ENCODE measurements at places on chromosomes 6 and 20. TPM values are rescaled to one million over a fixed set of nuclear protein-coding genes. Genes with fewer than 3 reads are reported as not detected.
A peak's percentile ranks its signal among the peaks of the same experiment; 100 is the strongest.

GRCh38 chr6:136677822-136678221, 114.5 kb downstream of the MAP3K5 start:
- H3K4me3 ChIP-seq = no peak overlapping the region
- no peaks in the 10 kb centered on the region for H3K4me1 ChIP-seq
- no peak overlapping the region for H3K27ac ChIP-seq
- H3K27me3 ChIP-seq = no peaks in the 10 kb centered on the region
- DNase-seq = no peak

The HLA-DRB5 gene
- total RNA-seq = not detected

DNA sequence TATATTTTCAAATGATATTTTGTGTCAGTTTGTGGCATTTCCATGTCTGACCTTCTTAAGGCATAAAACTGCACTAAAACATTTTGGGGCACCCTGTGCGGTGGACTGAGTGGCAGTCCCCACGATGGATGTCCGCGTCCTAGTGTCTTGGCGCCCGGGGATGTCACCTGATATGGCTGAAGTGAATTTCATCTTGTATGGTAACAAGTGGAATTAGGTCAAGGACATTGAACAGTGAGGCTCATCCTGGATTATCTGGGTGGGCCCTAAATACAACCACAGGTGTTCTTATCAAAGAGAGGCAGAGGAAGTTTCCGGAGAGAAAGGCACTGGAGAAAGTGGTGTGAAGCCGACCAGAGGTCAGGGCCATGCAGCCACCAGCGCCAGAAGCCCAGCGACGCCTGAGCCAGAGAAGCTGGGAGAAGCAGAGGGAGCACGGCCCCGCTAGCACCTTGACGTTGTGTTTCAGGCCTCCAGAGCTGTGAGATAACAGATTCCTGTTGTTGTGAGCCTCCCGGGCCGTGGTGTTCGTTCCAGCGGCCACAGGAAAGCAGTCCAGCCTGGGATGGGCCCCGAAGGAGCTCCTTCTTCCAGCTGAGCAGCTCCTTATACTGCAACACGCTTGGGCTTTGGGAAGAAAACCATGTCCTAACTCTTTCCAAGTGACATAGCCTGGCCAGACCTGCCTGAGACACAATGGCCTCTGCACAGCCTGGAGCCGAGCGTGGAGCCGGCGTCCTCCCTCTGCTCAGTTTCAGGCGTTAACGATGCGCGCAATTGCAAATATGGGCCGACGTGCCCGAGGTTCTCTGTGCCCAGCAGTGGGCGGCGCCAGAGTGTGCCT, 22.5 kb downstream of the THBS2 start:
- H3K4me3 ChIP-seq = no peak overlapping the region
- no peak for DNase-seq
- no peaks in the 10 kb centered on the region for H3K27me3 ChIP-seq
- peaks cover 66% of the 10 kb centered on the region for H3K36me3 ChIP-seq
- H3K27ac ChIP-seq = no peak overlapping the region
- no peaks in the 10 kb centered on the region for H3K4me1 ChIP-seq

DNA sequence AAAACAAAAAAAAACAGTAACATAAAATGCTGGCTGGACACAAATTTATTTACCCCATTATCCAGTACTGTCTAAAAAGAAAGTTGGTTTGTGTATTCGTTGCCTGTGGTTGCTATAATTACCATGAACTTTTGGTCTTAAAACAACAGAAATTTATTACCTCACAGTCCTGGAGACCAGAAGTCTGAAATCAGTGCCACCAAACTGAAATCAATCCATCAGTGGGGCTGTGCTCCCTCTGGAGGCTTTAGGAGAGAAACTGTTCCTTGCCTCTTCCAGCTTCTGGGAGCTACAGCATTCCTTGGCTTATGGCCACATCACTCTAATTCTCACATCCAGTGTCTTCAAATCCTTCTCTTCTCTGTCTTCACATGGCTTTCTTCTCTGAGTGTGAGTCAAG, 79.4 kb downstream of the SNX5 start:
- H3K36me3 ChIP-seq = peaks cover 25% of the 10 kb centered on the region
- no peak for DNase-seq
- no peaks in the 10 kb centered on the region for H3K27me3 ChIP-seq
- H3K4me1 ChIP-seq = no peaks in the 10 kb centered on the region

The OR2J2 gene
- not detected for total RNA-seq

- no peaks in the 10 kb centered on the region for H3K4me1 ChIP-seq
- H3K4me3 ChIP-seq = no peak overlapping the region
These were observed 21.7 kb downstream of the UBD start for GRCh38 chr6:29537714-29538403.

- no peaks in the 10 kb centered on the region for H3K27me3 ChIP-seq
These were observed 34.5 kb upstream of the NOL4L start for GRCh38 chr20:32619586-32619985.

DNA sequence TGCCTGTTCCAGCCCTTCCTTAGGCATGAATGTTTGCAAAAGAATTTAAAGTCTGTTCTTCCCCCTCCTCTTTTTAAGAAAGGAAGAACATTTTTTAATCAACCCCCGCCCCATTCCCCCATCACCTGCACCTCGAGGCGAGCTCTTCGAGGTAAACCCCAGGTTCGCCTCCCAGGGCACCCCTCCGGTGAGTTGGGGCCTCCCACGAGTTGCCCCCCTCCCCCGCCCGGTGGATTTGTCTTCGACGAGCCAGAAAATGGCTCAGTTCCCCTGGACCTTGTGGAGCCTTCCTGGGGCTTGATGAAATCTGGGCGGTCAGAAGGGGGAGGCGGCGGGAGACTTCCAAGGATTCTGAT, 256 bp upstream of the OVOL2 start:
- no peak overlapping the region for H3K27ac ChIP-seq
- H3K36me3 ChIP-seq = no peaks in the 10 kb centered on the region
- peaks cover 29% of the 10 kb centered on the region for H3K4me1 ChIP-seq
- peak overlapping the region; percentile 73 for H3K4me3 ChIP-seq
- peaks cover 33% of the 10 kb centered on the region for H3K27me3 ChIP-seq

GRCh38 chr6:15533379-15534026, 129.3 kb downstream of the DTNBP1 start:
- no peak overlapping the region for H3K4me3 ChIP-seq
- DNase-seq = no peak
- H3K27ac ChIP-seq = no peak overlapping the region

DNA sequence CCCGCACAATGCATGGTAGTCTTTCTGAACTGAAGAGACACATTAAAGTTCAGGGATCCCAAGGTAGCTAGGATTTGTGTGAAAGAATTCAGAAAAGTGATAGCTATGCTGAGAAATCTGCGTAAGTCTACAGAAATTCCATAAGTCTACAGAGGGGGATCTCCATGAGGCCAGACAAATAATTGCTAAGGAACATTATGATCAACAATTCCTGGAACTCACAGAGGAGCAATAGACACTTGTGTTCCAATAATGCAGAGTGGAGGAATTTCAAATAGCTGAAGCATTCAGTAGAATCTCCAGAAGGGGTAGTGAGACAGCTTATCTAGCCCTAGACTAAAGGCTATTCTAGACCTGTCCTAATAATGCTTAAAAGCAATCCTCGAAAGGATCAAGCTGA, 315.7 kb upstream of the ECI2 start:
- H3K4me1 ChIP-seq = no peaks in the 10 kb centered on the region
- no peak for DNase-seq
- H3K36me3 ChIP-seq = peaks cover 8% of the 10 kb centered on the region
- peaks cover 9% of the 10 kb centered on the region for H3K27me3 ChIP-seq

- no peaks in the 10 kb centered on the region for H3K36me3 ChIP-seq
- no peak for DNase-seq
- H3K4me3 ChIP-seq = no peak overlapping the region
- peaks cover 5% of the 10 kb centered on the region for H3K4me1 ChIP-seq
These were observed 589.8 kb downstream of the RNF144B start for GRCh38 chr6:18976966-18977365.

- peak overlapping the region; percentile 95 for H3K27ac ChIP-seq
- H3K36me3 ChIP-seq = peaks cover 17% of the 10 kb centered on the region
- H3K4me3 ChIP-seq = peak overlapping the region; percentile 36
These were observed 5.8 kb downstream of the CITED2 start for GRCh38 chr6:139368661-139369060.

The DSP gene
- 77.0 TPM for total RNA-seq

The CALHM5 gene
- total RNA-seq = 0.07 TPM

- no peak for DNase-seq
- peaks cover under 1% of the 10 kb centered on the region for H3K36me3 ChIP-seq
- H3K27ac ChIP-seq = no peak overlapping the region
- H3K4me3 ChIP-seq = no peak overlapping the region
These were observed 20.7 kb upstream of the DCDC2 start for GRCh38 chr6:24378473-24379097.

GRCh38 chr20:46055269-46055668, 26.3 kb downstream of the SLC12A5 start:
- H3K4me3 ChIP-seq = no peak overlapping the region
- H3K27me3 ChIP-seq = peaks cover 71% of the 10 kb centered on the region
- no peak for DNase-seq
- H3K36me3 ChIP-seq = no peaks in the 10 kb centered on the region
- peaks cover 18% of the 10 kb centered on the region for H3K4me1 ChIP-seq

DNA sequence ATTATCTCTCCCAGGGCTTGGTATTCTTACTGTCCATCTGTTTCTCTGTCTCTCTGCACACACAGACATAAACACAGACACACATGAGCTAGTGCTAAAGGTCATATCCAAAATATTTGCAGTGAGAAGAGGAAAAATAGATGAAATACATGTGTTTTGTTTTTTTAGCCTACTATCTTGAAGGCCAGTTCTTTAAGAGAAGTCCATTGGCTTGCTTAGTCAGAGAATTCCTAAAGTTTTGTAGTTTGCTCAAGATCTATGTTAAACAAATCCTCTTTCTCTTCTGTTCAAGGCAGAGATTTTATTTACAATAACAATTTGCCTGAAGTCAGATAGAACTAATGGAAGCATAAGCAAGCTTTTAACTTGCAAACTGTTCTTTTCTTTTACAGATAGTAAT, 120.0 kb upstream of the AKIRIN2 start:
- DNase-seq = no peak
- H3K36me3 ChIP-seq = no peaks in the 10 kb centered on the region
- no peaks in the 10 kb centered on the region for H3K4me1 ChIP-seq
- no peak overlapping the region for H3K27ac ChIP-seq

DNA sequence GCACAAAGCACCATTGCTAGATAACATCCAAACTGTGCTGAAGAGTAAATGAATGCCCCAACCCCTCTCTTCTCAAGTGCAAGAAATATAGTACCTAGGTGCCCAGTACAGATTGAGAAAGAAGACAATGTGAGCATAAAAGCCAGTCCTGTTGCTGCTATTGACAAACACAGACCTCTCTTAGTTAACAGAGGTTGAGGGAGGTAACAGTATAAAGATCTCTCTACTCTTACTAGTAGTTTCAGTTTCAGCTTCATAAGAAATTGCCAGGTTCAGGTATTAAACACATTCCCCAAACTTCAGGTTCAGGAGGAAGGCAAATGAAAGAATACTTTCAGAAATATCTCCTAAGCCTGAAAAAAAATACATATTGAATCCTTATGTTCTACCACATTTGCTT, 31.4 kb downstream of the TBC1D32 start:
- H3K4me1 ChIP-seq = no peaks in the 10 kb centered on the region
- no peak for DNase-seq
- H3K27ac ChIP-seq = no peak overlapping the region
- peaks cover 3% of the 10 kb centered on the region for H3K36me3 ChIP-seq
- no peaks in the 10 kb centered on the region for H3K27me3 ChIP-seq
- H3K4me3 ChIP-seq = no peak overlapping the region

GRCh38 chr6:106870069-106870468, 104.5 kb downstream of the CD24 start:
- peaks cover 2% of the 10 kb centered on the region for H3K27me3 ChIP-seq
- H3K36me3 ChIP-seq = peaks cover 45% of the 10 kb centered on the region
- no peak for DNase-seq
- peaks cover 34% of the 10 kb centered on the region for H3K4me1 ChIP-seq

GRCh38 chr6:36272234-36272633, 2.4 kb downstream of the PNPLA1 start:
- H3K36me3 ChIP-seq = no peaks in the 10 kb centered on the region
- H3K27ac ChIP-seq = no peak overlapping the region
- no peak for DNase-seq
- H3K4me3 ChIP-seq = no peak overlapping the region
- H3K27me3 ChIP-seq = peaks cover 3% of the 10 kb centered on the region

DNA sequence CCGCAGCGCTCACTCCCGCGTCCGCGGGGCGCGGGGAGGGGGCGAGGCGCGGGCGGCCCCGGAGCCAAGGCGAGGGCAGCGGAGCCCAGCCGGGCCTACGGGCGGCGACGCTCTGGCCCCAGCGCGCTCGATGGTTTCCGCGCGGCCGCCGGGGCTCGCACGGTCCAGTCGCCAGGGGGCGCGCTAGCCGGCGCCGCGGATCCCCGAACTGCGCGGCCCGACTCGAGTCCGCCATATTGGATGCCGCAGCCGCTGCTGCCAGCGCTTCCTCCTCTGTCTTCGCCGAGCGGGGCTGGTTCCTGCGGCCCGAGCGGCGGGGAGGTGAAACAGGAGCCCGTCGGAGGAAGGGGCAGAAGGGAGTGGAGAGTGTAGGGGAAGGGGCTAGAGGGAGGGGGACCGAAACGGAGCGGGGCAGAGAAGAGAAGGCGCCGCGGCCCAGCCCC, at the start of gene SCAF8:
Gene SCAF8, plus strand, starts transcription at position 234 of the 443 bp plus-strand sequence. CDS start 485 bp downstream, outside the sequence.
- H3K4me3 ChIP-seq = peak within 1 kb of the TSS; percentile 90
- peaks cover 42% of the 10 kb centered on the region for H3K4me1 ChIP-seq
- peak; percentile 78 for DNase-seq
- no peaks in the 10 kb centered on the region for H3K27me3 ChIP-seq

DNA sequence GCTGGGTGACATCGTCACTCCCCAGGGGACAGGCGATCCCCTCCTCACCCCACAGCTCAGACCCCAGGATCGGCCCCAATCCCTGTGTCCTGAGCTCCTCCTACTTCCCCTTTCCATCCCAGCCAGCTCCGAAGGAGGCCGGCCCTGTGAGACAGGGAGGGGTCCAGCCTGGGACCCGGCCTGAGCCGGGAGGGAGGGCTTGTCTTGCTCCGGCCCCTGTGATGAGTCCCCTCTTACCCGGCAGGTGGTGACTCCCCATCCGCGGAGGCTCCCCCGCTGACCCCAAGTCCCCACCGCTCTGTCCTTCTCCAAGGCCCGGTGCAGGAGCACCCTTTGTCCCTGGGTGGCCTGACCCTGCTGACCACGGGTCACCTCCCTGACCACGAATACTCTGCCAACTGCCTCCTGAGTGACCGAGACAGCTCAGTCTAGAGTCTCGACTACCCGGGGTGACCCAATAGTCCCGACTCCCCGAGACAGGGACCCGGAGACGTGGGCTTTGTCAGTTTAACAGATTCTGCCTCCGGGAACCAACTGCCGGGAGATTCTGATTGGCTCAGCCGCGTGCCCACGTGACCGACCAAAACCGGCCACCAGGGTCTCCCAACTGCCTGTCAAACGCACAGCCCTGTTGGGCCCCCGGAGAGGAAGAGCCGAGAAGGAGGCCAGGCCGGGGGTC, 187.4 kb upstream of the PROKR2 start:
- peak; percentile 30 for DNase-seq
- no peaks in the 10 kb centered on the region for H3K36me3 ChIP-seq
- H3K4me1 ChIP-seq = no peaks in the 10 kb centered on the region
- no peaks in the 10 kb centered on the region for H3K27me3 ChIP-seq

GRCh38 chr20:31869942-31870725, at the start of the genes DUSP15 and TTLL9:
DUSP15 (minus strand) TSS chr20:31870527; CDS start chr20:31870337, 190 bp downstream.
TTLL9 (plus strand) TSS chr20:31870634; CDS start chr20:31871127, 493 bp downstream.
- H3K4me1 ChIP-seq = peaks cover 14% of the 10 kb centered on the region
- no peaks in the 10 kb centered on the region for H3K36me3 ChIP-seq
- peak; percentile 60 for DNase-seq
- peaks cover 59% of the 10 kb centered on the region for H3K27me3 ChIP-seq

GRCh38 chr20:19819149-19819548, 61.1 kb downstream of the RIN2 start:
- no peak overlapping the region for H3K4me3 ChIP-seq
- H3K4me1 ChIP-seq = peaks cover 11% of the 10 kb centered on the region
- no peaks in the 10 kb centered on the region for H3K27me3 ChIP-seq
- H3K27ac ChIP-seq = no peak overlapping the region
- no peak for DNase-seq
